Fibroblast of skin of left biceps (primary cell): ENCODE measurements at places on chromosomes 4 and X.

GRCh38 chr4:54215379-54216077, 13.6 kb upstream of the PDGFRA start:
- DNase-seq, result no peak

DNA sequence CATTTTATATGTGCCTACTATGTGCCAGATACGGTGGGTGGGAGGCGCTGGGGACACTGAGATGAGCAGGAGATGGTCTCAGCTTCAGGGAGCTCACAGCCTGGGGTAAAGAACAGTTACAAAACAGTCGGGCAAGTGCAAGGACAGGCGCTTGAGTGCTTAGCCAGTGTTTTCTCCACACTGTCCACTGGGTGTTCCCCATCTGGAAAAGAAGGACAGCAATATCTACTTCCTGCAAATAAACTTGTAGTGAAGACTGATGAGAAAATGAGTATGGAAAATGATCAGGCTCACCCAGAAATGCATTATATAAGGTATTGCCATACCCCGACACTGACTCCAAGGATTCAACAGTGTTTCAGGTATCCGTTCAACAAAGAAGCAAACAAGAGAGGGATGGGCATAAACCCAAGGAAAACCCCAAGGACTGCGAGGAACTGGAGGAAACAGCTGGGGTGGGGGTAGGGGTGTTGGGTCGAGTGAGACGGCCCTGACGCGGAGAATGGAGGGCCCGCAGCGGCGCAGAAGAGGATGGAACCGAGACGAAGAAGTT, 835 bp downstream of the TMEM185A start:
- DNase-seq, result no peak

- no peak for DNase-seq
Observed at GRCh38 chrX:31708116-31708515, 636.3 kb upstream of the FTHL17 start.

GRCh38 chrX:65596270-65597034, 61.9 kb upstream of the LAS1L start:
- no peak for DNase-seq

GRCh38 chrX:11628399-11628798, 37.3 kb downstream of the ARHGAP6 start:
- no peak for DNase-seq

DNA sequence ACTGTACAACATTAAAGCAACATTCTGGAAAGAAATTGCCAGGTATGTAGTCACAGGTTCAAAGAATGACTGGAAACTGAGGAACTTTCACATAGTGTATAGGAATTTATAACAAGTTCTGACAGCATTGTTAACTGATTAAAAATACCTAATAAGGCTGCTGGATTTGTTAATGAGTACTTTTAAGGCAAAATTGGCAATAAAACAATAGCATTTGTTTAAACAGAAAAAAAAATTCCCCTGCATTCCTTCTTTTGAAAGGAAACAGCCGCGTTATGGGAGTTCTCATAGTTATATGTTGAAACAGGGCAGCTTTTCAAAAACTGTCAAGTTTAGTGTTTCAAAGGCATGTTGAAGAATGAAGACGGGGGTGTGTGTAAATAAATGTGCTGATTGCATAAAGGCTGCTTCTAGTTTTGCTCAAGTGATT, 282.5 kb upstream of the FAT1 start:
- DNase-seq, result peak; percentile 32

DNA sequence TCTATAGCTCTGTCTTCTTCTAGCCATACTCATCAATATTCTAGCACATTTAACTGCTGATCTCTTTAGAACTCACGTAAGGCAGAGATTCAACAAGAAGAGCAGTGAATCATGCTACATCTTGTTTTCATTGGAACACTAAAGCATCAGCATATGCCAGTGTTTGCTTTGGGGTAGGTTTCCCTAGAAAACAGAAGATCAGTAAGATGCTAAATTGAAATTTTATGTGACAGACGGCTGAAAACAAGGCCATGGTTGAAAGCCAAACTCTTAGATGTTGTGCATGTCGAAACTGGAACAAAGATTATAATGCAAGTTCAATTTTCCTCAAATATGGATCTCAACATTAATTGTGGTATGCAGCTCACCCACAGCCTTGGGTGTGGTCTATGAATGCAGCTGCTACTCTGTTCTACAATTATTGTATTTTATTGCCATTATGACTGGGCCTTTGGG, 107.6 kb downstream of the PDLIM5 start:
- DNase-seq, result peak; percentile 49

DNA sequence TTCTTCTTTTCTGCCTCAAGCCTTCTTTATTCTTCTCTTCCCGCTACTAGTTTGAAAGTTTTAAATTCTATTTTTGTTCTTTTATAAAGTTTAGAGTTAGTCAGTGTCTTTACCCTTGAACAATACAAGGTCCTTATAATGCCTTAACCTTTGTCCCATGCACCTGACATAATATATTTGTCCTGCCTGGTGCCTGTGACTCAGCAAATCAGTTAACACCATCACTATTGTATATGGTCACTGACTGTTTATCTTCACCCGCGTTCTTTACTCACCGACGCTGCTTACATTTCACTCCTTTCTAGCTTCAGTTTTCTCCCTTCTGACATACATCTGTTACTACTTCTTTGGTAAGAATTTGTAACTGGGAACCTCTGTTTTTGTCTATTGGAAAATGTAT, 5.7 kb downstream of the SMIM20 start:
- DNase-seq, result no peak

GRCh38 chr4:97216046-97216445, 927.2 kb downstream of the STPG2 start:
- DNase-seq, result no peak

GRCh38 chr4:8917868-8918783, 46.5 kb upstream of the HMX1 start:
- DNase-seq, result no peak

GRCh38 chr4:143514497-143514896, 995 bp downstream of the SMARCA5 start:
- no peak for DNase-seq

DNA sequence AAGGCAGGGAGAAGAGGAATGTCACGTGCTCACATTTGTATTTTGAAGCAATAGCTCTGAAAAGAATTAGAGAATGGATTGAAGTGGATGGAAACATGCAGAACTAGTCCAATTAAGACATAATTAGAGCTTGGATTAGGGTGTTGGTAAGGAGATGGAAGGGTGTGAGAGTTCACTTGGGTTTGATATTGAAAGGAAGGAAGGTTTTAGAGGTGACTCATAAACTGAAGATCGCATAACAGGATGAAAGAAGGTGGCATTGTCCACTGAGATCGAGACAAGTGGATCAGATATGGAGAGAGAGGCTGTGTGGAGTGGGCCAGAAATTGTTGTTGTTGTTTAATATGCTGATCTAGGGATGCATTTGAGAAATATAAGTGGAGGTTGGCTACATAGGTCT, 244.0 kb upstream of the SMIM31 start:
- no peak for DNase-seq

DNA sequence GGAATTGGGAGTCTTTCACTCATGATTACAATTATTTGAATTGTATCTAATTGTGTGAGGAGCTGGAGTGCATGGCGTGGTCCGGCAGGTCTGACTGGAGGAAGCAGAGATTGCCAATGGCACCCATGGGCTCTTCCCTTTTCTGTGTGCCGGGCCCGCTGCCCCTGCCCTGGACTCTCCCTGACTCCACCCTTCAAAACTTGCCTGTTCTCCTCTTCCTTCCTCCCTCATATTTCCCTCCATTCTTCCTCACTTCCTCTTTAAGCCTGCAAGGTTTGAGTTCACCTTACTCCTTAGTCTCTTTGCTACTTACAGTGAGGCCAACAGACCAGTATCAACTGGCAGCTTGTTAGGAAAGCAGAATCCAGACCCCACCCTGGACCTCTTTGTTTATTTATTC, 6.5 kb upstream of the STBD1 start:
- DNase-seq, result no peak

- DNase-seq, result no peak
Observed at GRCh38 chr4:140945106-140945505, 188.2 kb downstream of the RNF150 start.

- DNase-seq, result no peak
Observed at GRCh38 chrX:71958281-71958675, 47.6 kb downstream of the NHSL2 start.

- DNase-seq, result no peak
Observed at GRCh38 chrX:9746148-9746888, 19.3 kb downstream of the GPR143 start.

- DNase-seq, result no peak
Observed at GRCh38 chr4:143188136-143189088, 3.7 kb downstream of the USP38 start.

DNA sequence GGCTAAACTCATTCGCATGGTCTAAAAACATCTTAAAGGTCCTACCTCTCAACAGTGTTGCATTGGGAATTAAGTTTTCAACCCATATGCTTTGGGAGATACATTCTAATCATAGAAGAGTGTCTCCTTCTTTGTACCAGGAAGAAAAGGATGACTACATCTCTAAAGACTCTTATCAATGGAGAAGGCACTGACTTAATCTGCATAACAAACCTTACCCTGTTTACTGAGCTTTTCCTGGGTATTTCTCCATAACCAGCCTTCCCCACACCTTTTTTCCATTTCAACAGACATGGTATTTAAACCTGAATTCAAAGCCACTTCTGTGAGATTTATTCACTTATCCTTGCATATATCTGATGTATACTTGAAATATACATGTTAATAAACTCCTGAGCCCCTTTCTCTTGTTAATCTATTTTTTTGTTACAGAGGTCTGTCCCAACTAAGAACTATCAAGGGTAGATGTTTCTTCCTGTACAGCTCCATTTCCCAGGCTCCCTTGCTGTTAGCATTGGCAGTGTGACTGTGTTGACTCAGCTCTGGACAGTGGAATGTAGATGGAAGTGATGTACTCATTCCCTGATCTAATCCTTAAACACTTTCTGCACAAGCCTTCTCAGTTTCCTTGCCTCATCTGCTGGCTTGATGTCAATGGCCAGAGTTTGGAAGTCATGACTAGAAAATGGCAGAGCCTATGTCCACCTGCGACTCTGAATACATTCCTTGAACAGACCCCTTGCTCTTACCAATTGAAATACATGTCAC, 148.9 kb upstream of the CPEB2 start:
- DNase-seq, result peak; percentile 55

DNA sequence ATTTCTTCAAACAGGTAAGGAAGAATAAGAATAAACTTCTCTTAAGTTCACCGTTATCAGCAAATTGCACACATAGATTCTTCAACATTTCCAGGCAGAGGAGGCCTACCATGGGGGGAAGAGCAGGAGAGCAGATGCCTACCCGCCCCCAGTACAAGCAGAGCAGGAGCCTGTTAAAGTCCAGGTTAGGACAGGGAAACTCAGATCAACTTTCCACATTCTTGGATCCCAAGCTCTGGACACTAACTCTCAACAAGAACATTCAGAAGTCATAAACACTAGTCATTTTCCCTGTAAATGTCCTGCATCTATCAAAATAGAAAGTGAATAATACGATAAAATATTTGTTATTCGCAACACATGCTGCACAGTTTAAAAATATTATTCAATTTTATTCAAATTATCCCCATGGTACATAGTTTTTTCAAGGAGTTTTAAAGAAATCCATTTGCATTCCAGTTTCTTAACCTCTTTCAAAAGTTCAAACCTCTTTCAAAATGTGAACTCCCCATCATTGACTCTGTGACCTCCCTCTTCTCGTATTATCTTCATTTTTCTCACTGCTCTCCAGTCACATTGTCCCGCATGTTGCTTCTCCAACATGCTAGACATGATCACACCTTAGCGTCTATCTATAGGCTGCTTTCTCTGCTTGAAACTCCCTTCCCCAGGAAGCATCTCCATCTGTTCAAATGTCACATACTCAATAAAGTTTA, 185.2 kb upstream of the NEIL3 start:
- no peak for DNase-seq

- no peak for DNase-seq
Observed at GRCh38 chrX:109190542-109190941, 291.3 kb downstream of the GUCY2F start.

DNA sequence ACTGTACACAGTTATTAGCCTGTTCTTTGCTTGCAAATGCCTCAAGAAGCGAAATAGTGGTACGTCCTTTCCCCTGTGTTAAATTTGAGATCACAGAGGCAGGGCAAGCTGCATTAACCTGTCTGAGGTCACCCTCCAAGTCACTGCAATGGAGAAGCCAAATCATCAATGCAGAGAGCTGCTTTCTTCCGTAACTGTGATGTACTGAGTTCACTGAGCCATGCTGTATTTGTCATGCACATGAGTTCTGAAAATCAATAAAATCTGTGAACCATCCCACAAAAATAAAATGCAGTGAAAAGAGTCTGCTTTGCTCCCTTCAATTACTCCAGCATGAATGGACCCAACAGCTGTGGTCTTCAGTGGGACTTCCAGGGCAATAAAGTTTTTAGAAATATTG, 393.5 kb downstream of the KCNIP4 start:
- no peak for DNase-seq

GRCh38 chrX:69155786-69156520, 9.3 kb downstream of the PJA1 start:
- no peak for DNase-seq

DNA sequence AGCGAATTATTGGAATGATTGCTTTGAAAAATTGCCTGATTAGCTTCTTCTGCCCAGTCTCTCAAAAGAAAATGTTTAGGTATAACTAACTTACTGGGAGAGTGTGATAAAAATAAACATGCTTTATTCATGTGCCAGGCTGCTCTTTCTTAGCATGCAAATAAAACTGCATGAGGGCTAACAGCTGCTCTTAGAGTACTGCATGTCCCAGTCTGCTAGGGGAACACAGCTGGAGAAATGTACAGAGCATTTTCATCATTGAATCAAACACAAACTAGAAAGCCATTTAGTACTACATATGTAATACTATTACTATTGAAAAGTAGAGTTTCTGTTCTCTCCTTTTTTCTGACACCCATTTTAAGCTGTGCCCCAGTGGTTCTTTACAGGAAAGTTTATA, 726.0 kb downstream of the GRID2 start:
- no peak for DNase-seq

DNA sequence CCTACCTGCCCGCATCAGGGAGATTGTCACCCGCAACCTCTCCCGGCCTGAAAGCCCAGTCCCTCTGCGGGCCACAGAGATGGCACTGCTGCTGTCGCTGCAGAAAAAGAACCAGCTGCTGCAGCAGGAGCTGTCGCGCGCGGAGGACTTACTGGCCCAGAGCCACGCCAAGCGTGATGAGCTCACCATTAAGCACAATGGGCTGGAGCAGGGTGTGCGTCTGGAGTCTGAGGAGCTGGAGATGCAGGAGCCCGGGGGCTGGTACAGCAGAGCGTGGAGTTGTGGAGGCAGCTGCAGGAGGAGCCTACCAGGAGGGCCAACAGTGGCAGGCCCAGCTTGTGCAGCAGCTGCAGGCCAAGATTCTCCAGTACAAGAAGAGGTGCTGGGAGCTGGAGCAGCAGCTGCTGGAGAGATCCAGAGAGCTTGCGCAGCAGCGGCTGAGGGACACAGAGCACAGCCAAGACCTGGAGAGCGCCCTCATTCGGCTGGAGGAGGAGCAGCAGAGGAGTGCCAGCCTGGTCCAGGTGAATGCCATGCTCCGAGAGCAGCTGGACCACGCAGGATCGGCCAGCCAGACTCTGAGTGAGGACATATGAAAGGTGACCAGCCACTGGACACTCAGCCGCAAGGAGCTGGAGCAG, 11.3 kb downstream of the SMIM10L2A start:
- DNase-seq, result no peak
